BJ (cell line): ENCODE measurements at places on chromosomes 13 and 19.

GRCh38 chr13:75326173-75327134, 155.5 kb downstream of the TBC1D4 start:
- DNase-seq, result no peak

GRCh38 chr19:13002166-13002898, 7.1 kb downstream of the NFIX start:
- no peak for DNase-seq

GRCh38 chr13:33087091-33087490, 70.9 kb downstream of the KL start:
- no peak for DNase-seq

GRCh38 chr19:7926021-7926726, at the start of gene CTXN1:
Gene CTXN1 (minus strand): TSS chr19:7926135. CDS start chr19:7925538, 597 bp downstream.
- DNase-seq, result no peak

DNA sequence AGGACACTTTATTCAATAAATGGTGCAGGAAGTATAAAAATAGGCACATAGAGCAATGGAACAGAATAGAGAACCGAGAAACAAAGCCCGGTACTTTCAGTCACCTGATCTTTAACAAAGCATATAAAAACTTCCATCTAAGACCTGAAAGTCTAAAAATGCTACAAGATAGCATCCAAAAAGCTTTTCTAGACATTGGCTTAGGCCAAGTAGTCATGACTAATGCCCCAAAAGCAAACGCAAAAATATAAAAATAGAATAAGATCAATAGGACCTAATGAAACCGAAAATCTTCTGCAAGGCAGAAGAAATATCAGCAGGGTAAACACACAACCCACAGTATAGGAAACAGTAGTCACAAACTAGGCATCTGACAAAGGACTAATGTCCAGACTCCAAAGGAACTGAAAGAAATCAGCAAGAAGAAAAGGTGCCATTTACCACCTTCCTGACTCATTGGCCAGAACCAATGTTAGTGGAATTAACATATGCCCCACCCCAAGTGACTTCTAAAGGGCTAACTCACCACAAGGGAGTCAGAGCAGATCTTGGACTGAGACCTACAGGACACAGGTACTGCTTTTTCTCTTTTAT, 40.8 kb upstream of the CEACAM21 start:
- DNase-seq, result no peak

DNA sequence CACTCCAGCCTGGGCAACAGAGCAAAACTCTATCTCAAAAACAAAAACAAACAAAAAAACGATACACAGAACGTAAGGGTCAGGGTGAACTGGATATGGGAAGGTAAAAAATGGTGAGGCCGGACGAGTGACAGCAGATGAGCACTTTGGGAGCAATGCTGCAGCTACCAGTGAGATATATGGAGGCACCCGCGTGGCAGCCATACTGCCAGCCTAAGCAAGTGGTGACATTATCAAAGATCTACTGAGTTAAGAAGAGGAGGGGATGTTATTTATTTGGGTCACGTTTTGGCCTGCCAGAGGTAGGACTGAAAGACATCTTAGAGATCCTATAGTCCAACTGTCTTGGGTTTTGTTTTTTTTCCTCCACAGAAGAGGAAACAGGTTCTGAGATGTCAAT, 14.2 kb downstream of the TIMM13 start:
- no peak for DNase-seq

GRCh38 chr13:34867590-34867989, 74.5 kb upstream of the NBEA start:
- no peak for DNase-seq

GRCh38 chr13:105365021-105365550, 1170.4 kb downstream of the EFNB2 start:
- DNase-seq, result no peak

DNA sequence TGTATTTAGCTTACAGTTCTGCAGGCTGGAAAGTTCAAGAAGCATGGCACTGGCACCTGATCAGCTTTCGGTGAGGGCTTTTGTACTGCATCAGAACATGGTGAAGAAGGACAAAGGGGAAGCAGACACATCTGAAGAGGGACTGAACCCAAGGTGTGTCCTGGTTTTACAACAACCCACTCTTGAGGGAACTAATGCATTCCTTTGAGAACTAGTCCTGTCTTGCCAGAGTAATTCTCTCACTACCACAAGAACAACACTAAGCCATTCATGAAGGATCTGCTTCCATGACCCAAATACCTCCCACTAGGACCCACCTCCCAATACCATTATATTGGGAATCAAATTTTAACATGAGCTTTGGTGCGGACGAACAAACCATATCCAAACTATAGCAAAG, 93.6 kb downstream of the RFC3 start:
- no peak for DNase-seq

GRCh38 chr19:15812060-15812722, 3.3 kb downstream of the OR10H1 start:
- DNase-seq, result no peak

DNA sequence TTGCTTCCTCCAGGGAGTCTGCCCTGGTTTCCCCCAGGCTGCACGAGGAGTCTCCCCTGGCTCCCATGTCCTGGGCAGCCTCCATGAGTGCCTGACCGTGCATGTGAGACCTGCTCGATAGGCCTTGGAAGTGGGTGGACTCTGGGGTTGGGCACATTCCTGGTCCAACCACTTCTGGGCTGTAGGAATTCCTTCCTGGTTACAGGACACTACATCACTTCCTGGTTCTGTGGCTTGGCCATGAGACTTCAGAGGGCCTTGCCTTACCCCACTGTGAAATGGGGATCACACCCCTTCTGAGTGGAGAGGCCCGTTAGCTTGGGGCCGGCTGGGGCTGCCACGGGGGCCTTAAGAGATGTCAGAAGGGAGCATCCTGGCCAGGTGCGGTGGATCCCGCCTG, 4.0 kb upstream of the ZNF628 start:
- DNase-seq, result no peak
